ENCODE measurements at places on chromosomes 12 and 14.

DNA sequence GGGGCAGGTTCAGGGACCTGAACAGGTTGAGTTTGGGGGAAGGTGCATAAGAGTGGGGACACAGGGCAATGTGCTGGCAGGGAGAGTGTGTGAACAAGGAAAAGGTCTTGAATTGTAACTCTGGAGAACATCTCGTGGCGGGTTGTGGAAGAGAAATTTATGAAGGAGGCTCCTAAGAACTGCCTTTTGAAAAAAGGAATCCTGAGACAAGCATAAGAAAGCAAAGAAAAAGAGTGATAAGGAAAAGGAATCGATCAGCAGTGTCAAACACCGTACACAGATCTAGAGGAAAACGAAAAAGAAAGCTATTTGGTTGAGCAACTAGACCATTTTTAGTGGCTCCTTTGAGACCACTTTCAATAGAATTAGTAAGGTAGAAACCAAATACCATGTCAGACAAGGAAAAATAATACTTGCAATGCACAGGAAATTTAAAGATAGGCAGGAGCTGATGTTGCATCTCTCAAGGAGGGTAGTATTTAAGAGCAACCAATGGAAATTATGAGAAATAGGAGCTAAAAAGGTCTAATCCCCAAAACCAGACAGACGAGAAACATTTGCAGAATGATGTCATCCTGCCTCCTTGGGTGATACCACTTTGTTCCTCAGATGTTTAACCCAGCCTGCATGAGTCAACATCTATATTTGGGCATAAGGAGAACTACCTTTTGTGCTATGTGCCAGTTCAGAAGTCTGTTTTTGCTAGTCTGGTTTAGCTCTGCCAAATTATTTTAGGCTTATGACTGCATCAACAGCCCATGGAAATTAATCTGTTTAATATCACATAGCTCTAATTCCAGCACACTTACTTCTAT, 64.5 kb upstream of the STK38L start:
- no peak for DNase-seq

DNA sequence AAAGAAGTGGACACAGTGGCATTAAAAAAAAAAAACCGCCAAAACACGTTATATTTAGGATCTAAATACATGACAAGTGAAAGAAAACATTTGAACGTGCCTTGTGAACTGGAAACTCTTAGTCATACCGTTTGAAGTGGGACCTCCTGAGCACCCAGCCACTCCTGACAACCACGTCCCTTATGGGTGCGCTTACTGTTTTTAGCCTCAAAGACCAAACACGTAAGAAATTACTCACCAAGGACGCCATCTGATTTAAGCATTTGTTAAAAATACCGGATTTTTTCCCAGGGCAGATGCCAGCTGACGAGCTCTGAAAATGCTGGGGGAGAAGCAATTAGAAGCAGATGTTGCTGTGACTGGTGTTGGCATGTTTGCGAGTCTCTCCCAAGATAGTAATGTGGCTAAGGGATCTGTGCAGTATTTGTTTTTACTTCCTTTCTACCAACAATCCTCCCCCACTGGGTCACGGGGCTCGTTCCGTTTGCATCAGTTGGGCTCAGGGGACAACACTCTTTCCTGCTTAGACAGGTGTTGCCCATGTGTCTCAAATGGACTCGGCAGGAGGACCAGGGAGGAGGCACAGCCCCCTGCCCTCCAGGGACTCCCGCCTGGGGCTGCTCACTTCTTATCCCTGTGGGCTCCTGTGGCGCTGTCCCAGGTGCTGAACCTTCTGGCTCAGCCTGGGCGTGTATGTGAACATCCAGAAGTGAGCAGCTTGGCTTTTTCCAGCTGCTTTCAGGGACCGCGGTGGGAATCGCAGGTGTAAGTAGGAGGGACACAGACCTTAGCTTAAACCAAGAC, 101.0 kb downstream of the BEGAIN start:
- peak; percentile 75 for DNase-seq

DNA sequence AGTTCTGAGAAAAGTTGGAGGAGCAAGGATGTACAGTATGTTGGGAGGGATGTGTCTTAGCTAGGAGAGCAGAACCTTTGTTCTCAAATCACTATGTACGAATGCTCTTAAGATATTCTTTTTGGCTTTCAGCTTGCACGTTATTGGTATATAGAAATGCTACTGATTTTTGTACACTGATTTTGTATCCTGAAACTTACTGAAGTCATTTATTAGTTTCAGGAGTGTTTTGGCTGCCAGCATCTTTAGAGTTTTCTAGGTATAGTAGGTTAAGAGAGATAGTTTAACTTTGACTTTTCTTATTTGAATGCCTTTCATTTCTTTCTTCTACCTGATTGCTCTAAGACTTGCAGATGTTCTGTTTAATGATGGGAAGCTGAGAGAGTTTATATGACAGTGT, 442.8 kb upstream of the FBXO33 start:
- no peak for DNase-seq

DNA sequence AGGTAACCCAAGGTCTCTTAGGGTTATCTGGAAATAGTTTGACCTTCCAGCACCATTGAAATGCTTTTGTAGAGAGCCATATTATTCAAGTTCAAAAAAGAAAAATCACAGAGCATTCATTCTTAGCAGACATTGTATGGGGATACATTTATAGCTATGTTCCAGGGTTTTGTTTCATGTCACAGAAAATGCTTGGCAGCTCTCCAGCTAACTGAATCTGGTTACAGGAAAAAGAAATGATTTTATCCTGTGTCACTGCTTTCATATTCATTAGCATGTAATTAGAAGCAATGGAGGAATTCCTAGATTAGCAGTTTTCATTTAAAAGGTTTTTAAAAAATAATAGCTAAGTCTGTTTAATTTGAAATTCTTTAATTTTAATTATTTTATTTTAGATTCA, 78.9 kb downstream of the SNAPC1 start:
- peak; percentile 8 for DNase-seq

GRCh38 chr14:81535396-81536164, 1.9 kb upstream of the SEL1L start:
- DNase-seq, result no peak

DNA sequence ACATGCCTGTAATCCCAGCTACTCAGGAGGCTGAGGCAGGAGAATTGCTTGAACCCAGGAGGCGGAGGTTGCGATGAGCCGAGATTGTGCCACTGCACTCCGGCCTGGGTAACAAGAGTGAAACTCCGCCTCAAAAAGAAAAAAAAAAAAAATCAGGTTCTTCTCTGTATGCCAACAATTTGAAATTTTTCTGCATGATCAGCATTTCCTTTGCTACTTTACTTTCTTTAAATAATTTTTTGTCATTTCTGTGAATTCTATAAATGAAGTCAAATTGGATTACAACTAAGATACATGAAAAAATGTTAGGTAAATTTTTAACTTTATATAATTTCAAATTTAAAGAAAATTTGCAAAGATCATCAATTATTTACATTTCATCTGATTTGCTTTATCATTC, 87.8 kb downstream of the NUMB start:
- DNase-seq, result no peak

DNA sequence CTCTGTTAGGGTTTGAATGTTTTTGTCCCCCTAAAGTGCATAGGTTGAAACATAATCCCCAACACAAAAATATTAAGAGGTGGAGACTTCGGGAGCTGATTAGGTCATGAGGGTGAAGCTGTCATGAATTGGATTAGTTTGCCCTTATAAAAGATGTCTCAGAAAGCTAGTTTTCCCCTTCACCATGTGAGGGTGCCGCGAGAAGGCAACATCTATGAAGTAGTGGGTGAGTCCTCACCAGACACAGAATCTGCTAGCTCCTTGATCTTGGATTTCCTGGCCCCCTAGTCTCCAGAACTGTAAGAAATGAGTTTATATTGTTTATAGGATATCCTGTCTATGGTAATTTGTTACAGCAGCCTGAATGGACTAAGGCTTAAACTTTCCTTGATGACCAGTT, 301.5 kb upstream of the ATP2B1 start:
- no peak for DNase-seq

GRCh38 chr12:63857771-63858670, 13.5 kb downstream of the SRGAP1 start:
- no peak for DNase-seq

GRCh38 chr12:3885277-3886094, 12.3 kb upstream of the PARP11 start:
- DNase-seq, result peak; percentile 63

DNA sequence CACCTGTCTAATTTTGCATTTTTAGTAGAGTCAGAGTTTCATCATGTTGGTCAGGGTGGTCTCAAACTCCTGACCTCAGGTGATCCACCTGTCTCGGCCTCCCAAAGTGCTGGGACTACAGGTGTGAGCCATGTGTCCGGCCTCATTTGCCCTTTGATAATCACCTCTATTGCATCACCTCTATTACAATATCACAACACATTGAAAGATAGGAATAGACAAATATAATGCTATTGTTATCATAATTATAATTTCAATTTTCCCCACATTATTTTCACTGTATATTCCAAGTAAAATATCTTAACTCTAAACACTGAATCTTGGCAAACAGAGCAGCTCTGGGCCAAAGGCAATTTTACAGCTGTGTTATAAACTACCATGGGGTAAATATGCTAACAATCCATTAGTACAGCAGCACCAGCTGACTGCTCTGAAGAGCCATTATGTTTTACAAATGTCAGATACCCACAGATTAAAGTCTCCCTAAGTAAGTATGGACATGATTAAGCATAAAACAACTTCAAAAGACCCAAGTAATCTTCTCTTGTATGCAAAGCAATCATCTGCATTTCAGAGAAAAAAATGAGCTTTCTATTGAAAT, 173.2 kb downstream of the MED13L start:
- DNase-seq, result no peak

DNA sequence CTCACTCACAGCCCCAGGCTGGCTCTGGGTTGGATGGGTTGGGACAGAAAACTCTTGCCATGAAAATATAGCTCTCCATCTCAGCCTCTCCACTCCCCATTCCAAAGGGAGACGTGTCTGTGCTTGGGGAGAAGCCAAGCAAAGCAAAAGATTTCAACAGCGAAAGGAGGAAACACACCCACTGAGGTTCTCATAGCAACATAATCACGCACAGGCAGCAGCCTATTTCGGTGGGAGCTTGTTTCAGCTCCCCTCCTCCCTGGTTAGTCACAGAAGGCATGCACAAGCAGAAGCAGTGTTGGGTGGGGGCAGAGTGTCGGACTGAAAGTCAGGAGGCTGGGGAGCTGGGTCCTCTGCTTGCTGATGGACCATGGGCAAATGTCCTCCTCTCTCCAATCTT, 1.9 kb upstream of the PRMT8 start:
- DNase-seq, result no peak

GRCh38 chr14:99118946-99119345, 153.1 kb downstream of the BCL11B start:
- no peak for DNase-seq

GRCh38 chr14:28756884-28757570, 9.6 kb upstream of the FOXG1 start:
- DNase-seq, result no peak

DNA sequence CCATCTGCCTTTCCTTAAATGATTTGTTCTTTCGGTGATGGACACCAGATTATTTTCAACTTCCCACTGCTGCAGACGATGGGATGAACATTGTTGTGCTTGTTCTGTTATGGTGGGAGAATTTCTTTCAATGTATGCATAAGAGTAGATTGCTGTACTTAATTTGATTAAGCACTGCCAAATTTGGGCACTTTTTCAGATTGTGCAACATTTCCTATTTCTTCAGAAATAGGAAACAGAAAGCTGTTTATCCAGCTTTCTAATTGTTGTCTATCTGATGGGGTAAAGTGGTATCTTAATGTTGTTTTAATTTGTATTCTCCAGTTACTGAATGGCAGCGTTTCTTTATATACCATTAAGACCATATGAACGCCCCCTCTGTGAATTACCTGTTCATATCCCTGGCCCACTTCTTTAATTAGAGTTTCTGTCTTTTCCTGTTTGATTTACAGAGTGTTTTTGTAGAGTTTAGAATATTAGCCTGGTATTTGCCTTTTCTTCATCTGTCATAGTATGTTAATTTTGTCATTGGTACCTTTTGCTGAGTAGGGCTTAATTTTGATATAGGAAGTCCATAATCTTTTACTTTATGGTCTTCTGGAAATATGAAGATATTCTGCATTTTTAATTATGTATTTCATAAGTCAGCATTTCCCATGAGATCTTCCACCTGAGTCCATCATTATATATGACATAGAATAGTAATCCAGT, 59.6 kb downstream of the DIP2B start:
- DNase-seq, result no peak

GRCh38 chr12:89568484-89568883, 42.6 kb upstream of the POC1B start:
- DNase-seq, result no peak

DNA sequence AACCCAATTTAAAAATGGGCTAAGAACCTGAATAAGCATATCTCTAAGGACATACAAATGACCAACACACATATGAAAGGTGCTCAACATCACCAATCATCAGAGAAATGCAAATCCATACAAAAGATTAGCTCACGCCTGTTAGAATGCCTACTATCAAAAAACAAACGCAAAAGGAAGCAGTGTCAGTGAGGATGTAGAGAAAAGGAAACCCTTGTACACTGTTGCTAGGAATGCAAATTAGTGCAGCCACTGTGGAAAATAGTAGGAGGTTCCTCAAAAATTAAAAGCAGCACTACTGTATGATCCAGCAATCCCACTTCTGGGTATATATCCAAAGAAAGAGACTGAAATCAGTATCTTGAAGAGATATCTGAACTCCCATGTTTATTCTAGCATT, 133.0 kb downstream of the CPNE8 start:
- no peak for DNase-seq

GRCh38 chr12:93571925-93572711, at the start of gene SOCS2:
Gene SOCS2 (plus strand): TSS chr12:93572675. CDS start chr12:93572898, 223 bp downstream.
- DNase-seq, result no peak

GRCh38 chr12:79566452-79567174, 124.2 kb downstream of the PAWR start:
- no peak for DNase-seq

- no peak for DNase-seq
These were observed 801.3 kb downstream of the BCL11B start for GRCh38 chr14:98470663-98471062.

DNA sequence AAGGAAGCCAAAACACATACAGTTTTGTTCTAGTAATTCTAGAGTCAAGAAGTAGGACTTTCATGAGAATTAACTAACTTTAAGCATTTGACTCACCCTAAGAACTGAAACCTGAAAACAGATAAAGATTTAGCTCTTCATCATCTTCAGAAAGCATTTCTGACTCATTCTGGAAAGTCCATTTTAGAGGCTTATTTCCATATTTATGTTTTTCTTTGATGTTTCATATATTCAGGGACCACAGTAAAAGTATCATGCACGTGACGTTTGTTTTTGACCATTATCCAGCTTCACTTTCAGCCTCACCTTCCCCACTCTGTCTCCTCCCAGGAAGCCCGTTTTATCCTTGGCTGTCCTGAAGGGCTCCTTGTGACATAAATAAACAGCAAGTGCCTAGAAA, 79.2 kb downstream of the MDGA2 start:
- no peak for DNase-seq

DNA sequence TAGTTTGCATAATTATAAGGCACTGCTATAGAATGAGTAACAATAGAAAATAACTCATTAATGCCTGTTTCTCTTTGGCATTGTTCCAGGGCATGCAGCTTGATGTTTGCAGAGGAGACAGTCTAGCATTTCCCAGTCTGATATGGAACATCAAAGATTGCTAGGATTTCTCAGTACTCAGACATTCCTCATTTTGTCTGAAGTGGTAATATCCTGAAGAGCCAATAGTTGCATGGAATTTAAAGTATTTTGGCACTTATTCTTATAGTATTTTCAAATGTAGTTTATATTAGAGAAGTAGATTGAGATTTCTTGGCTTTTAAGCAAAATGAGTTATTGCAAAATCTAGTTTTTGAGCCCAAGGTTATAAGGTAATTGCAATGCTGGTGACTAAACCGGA, 337.3 kb upstream of the E2F7 start:
- no peak for DNase-seq

GRCh38 chr12:26297396-26298070, 102.2 kb downstream of the SSPN start:
- DNase-seq, result no peak

All from left renal pelvis (tissue), 4 donors.